Stimulated activated CD8-positive, alpha-beta memory T cell treated with anti-CD3 and anti-CD28 coated beads, Interleukin-7, amount 100 ng/mL, for 24 hours (primary cell): ENCODE measurements at places on chromosomes 4 and X.

DNA sequence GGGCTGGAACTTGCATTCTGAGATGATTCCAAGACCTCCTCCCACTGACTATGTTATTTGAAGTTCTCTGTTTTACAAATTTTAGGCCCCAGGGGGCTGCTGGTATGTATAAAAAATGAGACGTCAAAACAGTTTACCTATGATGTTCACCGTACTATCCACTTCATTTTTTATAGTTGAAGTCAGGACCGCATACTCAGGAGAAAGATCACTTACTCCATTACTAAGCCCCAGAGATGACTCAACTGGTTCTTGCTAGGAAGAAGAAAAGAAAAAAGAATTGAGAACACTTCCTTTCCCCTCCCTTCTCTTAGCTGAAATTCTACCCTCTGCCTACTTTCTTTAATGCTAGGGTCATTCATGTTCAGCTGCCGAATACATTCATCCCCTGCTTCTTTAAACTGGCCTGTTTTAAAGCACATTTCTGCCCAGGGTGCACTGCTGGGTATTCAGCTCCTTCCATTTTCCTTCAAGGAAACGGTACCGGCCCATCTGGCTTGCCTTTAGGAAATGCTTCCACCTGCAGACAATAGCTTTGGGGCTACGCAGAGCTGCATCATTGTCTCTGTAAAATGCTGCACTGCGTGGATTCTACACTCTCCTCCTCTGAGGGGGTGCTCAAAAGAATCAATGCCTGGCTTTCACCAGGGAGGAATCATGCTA lies 66.2 kb downstream of the IRF2 start:
- DNase-seq: no peak

DNA sequence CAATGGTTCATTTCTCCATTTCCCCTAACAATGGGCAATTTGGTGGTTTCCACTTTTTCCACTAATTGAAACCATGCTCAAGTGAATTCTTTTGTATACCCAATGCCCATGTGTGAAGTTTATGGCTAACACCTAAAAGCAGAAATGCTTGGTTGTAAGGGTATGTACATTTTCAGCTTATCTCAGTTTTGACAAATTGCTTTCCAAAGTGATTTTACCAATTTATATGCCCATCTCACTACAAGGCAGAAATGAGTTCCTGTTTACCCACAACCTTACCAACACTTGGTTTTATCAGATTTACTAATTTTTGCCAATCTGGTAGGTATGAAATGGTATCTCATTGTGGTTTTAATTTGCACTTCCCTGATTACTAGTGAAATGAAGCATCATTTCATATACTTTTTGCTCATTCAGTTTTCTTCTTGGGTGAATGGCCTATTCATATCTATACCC lies 14.8 kb downstream of the GPR34 start:
- no peak for DNase-seq

- DNase-seq: no peak
Observed at GRCh38 chr4:188053302-188053701, 56.1 kb downstream of the TRIML2 start.

DNA sequence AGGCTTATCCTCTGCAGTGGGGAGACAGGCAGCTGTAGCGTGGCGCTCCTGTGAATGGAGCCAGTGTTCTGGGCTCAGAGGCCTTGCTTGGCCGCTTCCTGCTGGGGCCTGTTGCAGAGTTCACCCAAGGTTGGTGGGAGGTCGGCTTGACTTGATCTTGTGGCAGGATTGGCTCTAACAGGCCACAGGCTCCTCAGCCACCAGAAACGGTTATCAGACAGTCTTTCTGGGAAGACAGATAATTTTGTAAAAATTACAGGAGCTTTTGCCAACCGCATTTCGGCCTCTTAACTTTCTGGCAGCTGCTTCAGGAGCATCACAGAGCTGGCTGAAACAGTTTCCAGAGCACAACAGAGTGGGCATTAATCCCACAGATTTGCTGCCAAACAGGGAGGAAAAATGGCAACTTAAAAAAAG lies 66.4 kb downstream of the DIPK2B start:
- no peak for DNase-seq

DNA sequence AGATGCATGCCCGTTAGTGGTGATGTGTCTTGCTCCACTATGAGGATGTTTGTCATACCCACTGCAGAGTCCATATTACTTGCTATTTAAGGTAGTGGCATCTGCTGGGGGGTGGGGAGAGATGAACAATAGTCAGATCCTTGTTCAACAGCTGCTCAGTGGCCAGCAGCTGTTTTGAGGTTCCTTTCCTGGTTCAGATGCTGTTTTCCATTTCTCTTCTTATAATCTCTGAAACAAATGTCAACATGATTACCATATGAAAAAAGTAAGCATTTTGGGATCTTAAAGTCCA lies 1567.9 kb upstream of the TENM3 start:
- no peak for DNase-seq

GRCh38 chrX:24805201-24805600 lies 111.5 kb downstream of the POLA1 start:
- no peak for DNase-seq

DNA sequence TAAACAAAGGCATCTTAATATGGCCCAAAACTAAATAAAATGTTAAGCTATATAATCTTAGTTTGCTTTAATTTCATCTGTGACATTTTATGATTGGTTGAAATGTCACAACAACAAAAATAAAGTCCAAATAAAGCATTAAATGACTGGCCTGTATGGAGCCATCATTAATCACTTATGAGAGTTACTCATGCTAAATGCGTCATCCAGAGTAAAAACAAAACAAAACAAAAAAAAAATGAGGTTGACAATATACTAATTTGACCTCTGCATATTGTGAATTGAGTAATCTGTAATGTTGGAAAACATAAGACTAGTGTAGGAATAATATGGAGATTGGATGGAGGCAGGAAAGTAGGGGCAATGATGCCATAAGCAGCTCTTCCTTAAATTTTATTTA lies 139.7 kb downstream of the MAPK10 start:
- no peak for DNase-seq
